ENCODE measurements at places on chromosomes 4 and X.

DNA sequence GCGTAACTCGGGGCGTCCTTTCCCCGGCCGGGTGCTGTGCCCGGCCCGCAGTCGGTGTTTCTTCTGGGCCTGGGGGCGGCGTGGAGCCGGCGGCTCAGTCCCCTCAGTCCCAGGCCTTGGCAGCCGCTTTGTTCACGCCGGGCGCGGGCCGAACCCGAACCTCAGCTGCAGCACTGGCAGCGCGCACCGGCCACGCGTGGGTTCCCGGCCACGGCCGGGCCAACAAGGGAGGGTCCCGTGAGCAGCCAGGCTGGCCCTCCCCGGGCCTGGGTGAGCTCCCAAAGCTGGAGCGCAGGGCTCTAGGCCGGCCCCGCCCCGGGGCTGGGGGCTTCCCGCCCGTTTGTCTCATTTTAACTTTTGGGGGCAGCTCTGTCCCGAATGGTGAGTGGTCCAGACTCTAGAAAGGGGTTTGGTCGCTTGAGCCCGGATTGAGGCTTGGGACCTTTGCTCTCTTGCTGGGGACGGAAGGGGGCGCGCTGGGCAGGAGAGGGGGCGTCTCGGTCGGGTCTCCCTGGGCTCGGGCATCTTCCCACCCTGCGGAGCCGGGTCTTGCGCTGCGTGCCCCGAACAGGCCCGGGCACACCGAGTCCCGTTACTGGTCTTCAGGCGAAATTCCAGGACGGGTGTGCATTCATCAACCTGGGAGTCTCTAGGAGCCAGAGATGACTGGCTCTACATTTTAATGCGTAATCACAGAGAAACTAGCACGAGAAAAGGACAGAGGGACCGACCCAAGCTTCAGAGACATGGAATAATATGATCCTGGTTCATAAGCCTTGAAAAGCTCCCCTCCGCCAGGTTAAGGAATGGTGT, 177.1 kb downstream of the CBR4 start:
- no peak for DNase-seq

DNA sequence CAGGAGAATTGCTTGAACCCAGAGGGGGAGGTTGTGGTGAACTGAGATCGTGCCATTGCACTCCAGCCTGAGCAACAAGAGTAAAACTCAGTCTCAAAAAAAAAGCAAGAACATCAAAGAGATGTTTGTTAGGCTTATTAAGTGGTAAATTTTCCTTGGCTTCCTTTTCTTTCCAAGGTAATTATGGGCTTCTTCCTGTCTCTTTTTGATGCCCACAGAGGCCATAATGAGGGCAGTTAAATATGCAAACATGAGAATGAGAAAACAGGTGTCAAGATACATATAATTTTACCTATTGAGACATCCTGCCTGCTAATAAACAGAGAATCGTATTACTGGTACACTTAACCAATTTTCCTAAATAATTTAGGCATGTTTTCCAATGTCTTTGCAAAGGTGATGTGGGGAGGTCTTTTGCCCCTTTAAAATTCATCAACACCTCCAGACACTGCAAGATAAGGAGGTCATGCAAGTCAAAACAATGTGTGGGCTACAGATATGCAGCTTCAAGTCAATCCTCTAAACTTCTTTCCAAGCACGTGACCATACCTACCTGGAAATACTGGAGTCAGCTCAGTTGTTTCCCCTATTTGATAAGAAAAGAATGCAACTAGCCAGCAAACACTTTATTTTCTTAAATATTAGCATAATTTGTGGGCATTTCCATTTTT, 2.7 kb downstream of the SLC39A8 start:
- no peak for DNase-seq

DNA sequence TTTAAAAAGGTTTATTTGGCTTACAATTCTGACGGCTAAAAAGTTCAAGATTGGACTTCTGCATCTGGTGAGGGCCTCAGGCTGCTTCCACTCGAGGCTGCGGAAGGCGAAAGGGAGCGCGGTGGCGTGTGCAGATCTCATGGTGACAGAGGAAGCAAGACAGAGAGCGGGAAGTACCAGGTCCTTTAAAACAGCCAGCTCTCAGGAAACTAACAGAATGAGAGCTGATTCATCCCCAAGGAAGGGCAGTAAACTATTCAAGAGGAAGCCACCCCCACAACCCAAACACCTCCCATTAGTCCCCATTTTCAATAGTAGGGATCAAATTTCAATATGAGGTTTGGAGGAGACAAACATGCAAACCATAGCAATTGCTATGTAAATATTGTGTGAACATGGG, 2144.2 kb upstream of the AGA start:
- DNase-seq = no peak

DNA sequence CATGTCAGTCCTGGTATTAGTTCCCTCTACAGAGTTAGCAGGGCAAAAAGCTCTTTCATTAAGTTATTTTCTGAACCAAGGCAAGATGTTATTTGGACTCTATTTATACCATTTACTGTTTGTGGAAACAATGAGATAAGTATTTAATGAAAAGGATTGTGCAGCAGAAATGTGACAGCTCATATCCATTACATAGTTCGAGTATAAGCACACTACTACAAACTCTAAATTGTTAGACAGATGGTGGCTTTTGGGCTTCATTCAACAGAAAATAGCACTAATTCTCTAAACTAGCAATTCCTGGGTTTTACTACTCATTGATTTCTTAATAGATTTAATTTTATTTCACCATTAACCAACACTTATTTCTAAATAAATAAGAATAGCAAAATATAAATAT, 95.2 kb upstream of the ANK2 start:
- no peak for DNase-seq
